ENCODE measurements at places on chromosomes 2 and 18. TPM values are rescaled to one million over a fixed set of nuclear protein-coding genes. Genes with fewer than 3 reads are reported as not detected.
A peak's percentile ranks its signal among the peaks of the same experiment; 100 is the strongest.

The LIMS2 gene
- 16.4 TPM for total RNA-seq

The MROH2A gene
- total RNA-seq: not detected

The FMNL2 gene
- total RNA-seq: 3.3 TPM

The VWC2L gene
- not detected for total RNA-seq

The ACP1 gene
- total RNA-seq: 139 TPM

The GREB1 gene
- 0.65 TPM for total RNA-seq

The MAP3K19 gene
- total RNA-seq: not detected

The SP9 gene
- not detected for total RNA-seq

The KYNU gene
- total RNA-seq: not detected

The DCC gene
- total RNA-seq: not detected

The CCDC148 gene
- total RNA-seq: 0.26 TPM

The VWA3B gene
- total RNA-seq: not detected

DNA sequence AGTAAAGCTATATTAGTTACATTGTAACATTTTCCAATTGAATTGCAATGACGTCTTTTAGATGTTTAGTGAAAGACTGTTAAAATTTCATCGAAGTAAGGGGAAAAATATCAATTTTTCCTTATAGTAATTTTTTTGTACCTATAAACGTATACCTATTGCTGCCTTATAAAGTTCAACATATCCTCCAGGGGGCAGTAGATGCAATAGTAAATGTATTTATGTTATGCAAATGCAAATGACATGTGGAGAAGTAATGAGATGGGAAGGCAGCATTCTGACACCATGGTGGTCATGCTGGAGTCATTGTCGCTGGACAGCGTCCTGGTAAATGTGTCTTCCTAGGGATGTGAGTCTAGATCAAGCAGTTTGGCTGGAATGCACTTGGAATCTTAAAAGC is 38.7 kb downstream of the MSTN start:
- no peak for DNase-seq

GRCh38 chr18:37321582-37322491 is 243.8 kb downstream of the CELF4 start:
- DNase-seq: no peak

DNA sequence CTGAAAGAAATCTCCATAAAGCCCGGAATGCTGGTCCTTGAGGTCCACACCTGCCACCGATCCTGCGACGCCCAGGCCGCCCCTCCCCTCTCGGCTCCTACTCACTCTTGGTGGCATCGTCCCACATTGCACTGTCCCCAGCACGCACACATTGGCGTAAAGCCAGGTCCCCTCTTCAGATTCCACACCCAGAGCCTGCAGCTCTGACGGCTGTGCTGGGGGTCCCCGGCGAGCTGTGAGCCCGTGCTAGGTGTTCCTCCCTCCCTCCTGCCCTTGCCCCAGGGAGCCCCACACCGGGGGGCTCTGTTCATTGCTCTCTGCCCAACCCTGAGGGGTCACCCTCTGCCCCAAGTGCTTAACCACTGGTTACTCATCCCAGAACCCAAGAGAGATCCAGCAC is 8.5 kb downstream of the TPO start:
- no peak for DNase-seq

- peak; percentile 66 for DNase-seq
These were observed 19.4 kb upstream of the NCL start for GRCh38 chr2:231483398-231484329.

- peak; percentile 16 for DNase-seq
These were observed 118.1 kb upstream of the MSH6 start for GRCh38 chr2:47664817-47665216.

DNA sequence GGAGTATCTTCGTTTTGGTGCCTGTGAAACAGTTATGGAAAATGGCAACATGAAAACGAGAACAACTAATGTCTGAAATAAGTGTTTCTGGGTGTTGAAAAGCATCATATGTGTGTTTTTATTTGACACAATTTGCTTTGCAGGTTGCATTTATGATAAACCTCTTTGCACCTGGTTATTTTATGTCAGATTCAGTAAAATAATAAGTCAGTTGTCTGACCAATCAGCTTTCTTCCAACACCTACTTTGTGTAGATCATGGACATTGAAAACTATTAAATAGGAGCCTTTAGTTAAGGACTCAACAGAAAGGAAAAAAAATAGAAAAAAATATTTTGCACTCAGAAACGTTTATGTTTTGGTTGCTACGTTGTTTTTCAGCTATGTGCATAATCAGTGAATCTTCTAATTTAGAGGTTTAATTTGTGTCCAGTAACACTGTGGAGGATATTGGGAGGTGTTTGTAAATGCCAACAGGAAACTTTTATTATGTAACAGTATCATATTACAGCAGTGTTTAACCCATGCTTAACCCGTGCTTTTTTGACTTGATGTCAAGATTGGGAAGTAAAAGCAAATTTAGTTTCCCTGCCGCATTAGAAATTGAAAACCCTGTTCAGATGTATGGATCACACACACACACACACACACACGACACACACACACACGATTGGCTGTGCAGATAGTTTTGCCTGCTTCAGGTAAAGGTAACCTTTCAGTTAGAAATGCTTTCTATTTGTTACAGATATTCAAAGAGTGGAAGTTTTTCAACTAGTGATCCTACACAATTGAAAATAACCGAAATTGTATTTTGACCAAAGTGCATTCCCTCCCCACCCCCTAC is 2.6 kb downstream of the PKP4 start:
- DNase-seq: no peak

GRCh38 chr2:938181-939005 is 12.3 kb upstream of the SNTG2 start:
- DNase-seq: no peak

GRCh38 chr2:241965931-241966412 is 96.4 kb downstream of the RTP5 start:
- peak; percentile 90 for DNase-seq

DNA sequence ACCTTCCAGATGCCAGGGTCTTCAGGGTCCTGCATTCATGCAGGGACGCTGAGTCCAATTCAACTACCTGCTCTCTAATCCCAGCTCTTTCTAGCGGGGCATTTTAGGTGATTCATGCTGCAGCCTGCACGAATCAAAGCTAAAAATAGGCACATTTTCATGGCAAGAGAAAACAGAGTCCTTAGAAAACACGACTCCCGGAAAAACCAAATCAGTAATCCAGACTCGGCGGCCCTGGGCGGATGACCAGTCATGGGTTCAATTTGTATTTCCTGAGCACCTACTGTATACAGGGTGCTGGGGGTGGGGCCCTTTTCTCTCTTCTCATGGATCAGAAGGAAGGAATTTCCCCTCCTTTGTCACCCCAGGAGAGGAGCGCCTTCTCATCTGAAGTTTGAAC is 64.4 kb downstream of the LONRF2 start:
- no peak for DNase-seq

- DNase-seq: peak; percentile 86
These were observed 92.5 kb downstream of the ZFP36L2 start for GRCh38 chr2:43133708-43134570.

- DNase-seq: no peak
These were observed 283.2 kb downstream of the MREG start for GRCh38 chr2:215729985-215730620.

DNA sequence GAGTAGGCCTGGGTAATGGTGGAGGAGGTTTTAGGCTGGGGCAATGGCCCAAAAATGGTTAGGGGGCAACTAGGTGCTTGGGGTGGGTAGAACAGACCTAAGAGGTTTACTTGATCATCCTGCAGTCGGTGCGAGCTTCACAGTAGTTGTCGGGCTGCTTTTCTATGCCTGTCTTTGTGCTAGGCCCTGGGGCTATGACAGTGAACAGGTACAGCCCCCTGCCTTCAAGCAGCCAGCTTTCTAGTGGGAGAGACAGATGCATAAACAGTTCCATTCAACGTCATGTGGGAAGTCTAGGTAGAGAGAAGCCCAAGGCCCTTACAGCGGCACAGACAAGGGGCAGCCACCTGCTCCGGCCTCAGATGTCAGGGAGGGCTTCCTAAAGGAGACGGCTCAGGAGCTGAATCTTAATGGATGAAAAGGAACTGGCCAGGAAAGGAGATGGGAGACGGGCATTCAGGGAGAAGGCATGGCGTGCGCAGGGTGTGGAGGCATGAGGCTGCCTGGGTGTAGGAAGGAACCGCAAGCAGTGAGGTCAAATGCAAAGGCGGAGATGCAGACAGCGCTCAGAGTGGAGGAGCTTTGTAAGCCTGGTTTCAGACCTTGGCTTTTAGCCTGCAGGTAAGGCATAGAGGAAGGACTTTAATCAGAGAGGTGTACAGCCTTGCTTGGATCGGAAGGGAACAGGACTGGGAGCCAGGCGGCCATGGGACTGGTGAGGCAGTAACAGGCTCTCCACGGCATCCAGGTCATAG is 6.0 kb downstream of the CTIF start:
- no peak for DNase-seq

DNA sequence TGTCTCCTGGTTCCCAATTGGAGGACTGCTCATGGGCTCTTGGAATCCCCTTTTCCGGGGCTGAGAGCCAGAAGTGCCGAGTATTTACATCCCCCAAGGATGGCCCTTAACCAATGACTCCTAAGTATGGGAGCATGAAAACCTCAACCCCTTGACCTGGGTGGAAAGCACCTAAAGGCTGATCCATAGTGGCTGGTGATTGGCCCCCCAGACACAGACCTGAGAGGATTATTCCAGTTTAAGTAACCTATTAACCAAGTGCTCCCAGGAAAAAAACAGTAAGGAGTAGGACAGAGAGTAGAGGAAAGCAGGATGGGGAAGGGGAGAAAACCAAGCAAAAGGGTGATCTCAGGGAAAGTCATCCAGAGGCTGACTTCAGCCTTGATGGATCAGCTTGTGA is 206.1 kb upstream of the RND3 start:
- no peak for DNase-seq

GRCh38 chr18:47331026-47331425 is 79.6 kb upstream of the SKOR2 start:
- no peak for DNase-seq

DNA sequence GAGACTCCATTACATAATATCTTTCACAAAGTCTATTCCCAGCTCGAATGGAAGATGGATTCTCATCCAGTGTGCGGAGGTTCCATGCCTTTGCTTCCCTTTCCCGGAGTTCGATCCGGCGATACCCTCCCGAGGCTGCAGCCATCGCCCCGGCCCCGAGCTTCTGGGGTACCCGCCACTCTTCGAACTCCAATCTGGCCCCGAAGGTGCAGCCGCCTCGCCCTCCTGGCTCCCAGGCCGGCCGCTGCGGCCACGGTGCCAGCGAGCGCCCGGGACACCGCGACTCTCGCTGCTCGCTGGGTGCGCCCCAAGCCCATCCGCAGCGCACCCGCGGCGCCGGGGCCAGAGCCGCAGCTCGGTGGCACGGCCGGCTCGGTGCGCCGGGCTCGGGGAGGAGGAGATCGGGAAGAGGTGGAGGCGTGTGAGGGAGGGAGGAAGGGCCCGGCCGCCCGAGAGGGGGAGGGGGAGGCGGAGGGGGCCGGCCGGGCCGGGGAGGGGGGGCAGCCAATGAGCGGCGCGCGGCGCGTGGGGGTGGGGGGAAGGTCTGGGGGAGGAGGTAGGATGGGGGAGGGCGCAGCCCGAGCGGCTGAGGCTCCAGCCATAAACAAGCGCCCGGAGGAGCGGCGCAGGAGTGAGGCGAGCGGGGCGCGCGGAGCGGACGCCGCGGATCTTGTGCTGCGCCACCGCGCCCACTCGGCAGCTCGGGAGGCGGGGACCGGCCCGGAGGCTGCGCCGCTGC is at the start of gene CRIM1:
CRIM1 (plus strand) TSS at position 628 of the 739 bp plus-strand sequence. CDS start 515 bp downstream, outside the sequence.
- peak; percentile 74 for DNase-seq

GRCh38 chr2:58866040-58866439 is 624.9 kb upstream of the FANCL start:
- peak; percentile 41 for DNase-seq

DNA sequence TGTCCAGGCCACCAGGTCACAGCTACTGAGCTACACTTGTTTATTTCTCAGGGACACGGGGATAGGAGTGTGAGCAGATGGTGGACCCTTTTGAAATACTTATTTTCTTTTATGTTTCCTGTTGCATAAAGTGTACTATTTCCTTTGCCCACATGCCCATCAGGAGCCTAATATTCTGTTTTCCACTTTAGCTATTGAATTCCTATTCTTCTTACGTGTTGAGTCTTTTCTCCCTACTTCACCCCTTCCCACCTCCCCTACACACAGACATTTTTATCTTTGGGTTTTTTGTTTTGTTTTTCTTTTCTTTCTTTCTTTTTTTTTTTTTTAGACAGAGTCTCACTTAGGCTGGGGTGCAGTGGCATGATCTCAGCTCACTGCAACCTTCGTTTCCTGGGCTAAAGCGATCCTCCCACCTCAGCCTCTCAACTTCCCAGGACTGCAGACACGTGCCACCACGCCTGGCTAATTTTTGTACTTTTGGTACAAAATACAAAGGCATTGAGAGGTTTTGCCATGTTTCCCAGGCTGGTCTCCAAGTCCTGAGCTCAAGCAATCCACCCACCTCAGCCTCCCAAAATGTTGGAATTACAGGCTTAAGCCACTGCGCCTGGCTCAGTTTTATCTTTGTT is 5.2 kb upstream of the GPR55 start:
- no peak for DNase-seq

- no peak for DNase-seq
These were observed 54.9 kb upstream of the CYP1B1 start for GRCh38 chr2:38130876-38131275.

- DNase-seq: no peak
These were observed 26.0 kb downstream of the MAP3K20 start for GRCh38 chr2:173101687-173102086.

GRCh38 chr2:163259489-163259888 is 420.9 kb upstream of the KCNH7 start:
- DNase-seq: no peak

DNA sequence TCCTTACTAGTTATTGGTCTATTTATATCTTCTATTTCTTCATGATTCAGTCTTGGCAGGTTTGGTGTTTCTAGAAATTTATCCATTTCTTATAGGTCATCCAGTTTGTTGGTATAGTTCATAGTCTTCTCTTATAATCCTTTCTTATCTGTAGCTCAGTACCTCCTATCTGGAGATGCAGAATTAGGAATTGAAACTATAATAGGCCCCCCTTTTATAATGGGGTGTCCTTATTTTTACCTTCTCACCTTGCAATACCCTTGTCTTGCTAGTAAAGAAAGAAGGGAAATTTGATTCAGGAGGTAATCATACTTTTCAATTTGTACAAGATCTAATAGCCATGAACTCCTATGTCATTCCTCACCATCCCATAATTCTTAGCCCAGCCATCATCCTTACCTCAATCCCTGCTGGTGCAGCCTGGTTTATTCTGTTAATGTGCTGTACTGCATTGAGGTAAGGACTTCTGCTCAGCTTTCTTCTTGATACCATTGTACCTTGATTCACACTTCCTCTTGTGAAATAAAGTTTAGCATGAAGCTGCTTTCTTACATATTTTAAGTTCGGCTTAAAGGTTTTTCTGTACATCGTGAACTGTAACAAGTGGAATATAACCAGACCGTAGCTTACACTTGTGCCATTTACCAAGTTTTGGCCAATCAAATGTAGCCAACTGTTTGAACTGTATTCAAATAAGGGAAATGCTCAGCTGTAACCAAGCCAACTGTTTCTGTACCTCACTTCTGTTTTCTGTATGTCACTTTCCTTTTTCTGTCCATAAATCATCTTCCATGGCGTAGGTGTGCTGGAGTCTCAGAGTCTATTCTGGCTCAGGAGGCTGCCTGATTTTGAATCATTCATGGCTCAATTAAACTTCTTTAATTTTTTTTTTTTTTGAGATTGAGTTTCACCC is 40.1 kb upstream of the PTH2R start:
- no peak for DNase-seq

Data from activated CD4-positive, alpha-beta T cell treated with anti-CD3 and anti-CD28 coated beads for 36 hours (primary cell).